ENCODE measurements at places on chromosomes 7 and 10.

DNA sequence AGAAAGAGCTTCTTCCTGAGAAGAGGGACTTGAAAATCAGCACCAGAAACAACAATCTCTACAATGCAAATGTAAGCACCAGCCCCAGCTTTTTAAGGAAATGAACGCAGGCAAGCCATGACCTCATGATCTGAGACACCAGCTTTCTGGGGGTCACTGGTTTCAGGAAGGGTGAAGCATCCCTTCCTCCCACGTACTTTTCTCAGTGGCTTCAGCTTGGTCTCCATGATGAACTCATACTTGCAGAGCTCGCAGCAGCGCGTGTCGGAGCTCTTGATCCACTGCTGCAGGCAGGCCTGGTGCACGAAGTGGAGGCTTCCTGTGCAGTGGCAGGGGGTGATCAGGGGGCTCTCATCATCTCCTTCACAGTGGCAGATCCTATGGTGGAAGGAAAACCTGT is 87.0 kb downstream of the ALOX5 start:
- no peak for DNase-seq

DNA sequence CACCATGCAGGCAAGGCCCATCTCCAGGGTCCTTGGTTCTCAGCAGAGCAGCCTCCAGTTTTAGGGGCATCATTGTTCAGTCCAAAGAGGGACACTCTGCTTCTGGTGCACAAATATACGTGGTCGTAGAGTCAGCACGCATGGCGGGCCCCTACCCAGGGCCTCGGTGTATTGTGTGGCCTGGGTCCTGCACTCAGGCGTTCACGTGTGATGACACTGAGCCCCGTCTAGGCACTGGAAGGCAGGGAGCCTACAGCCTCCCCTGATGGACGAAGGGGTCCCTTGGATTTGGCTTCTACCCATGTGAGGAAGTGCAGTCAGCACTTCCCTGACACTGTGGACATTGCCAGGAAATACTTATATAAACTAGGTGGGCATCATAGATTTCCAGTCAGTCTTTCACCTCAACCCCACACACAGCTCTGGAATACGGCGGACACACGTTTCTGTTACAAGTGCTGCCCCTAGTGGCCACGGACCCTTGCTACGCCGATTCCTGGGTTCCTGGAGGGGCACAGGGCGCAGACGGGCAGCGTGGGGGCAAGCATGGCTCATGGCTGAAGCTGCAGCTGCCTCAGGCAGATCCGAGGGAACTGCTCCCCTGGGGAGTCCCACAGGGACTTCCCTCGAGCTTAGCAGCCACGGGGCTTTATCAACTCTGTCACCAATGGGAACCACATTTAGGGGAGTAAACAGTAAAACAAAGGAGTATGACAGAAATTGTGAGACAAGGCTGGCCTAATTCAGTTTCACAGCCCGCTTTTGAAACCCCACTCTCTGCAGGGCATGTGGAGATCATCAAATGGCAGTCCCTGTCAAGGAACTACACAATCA is 25.4 kb downstream of the AIFM2 start:
- DNase-seq, result peak; percentile 49

DNA sequence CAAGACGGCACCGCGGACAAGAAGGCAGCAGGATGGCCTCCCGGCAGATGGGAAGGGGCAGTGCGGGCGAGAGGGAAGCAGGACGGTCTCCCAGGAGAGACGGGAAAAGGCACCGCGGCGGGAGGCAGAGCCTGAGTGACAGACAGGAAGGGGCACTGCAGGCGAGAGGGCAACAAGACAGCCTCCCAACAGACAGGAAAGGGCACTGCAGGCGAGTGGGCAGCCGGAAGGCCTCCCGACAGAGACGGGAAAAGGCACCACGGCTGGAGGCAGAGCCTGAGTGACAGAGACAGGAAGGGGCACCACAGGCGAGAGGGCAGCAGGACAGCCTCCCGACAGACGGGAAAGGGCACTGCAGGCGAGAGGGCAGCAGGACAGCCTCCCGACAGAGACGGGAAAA is 32.6 kb downstream of the ESYT2 start:
- DNase-seq, result no peak

DNA sequence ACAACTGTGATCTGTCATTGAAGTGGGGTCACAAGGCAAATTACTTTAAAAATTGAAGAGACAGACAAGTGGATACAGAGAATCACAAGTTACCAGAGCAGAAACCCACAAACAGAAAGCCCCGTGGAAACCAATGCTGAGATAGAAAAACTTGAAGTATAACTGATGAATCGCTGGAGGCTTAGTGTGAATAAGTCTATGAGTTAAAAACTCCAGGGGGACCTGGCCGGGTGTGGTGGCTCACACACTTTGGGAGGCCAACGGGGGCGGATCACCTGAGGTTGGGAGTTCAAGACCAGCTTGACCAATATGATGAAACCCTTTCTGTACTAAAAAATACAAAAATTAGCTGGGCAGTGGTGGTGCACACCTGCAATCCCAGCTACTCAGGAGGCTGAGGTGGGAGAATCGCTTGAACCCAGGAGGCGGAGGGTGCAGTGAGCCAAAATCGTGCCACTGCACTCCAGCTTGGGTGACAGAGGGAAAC is 69.7 kb upstream of the ZNRF2 start:
- no peak for DNase-seq

- no peak for DNase-seq
Measured at GRCh38 chr7:157394246-157395191, 57.7 kb downstream of the DNAJB6 start.

- no peak for DNase-seq
Measured at GRCh38 chr7:85114342-85114741, 72.5 kb downstream of the SEMA3D start.

GRCh38 chr10:91381257-91381891 is 28.8 kb upstream of the HECTD2 start:
- no peak for DNase-seq

- no peak for DNase-seq
Measured at GRCh38 chr10:124594240-124594639, 132.6 kb downstream of the LHPP start.

GRCh38 chr10:22315455-22316285 is 518 bp upstream of the COMMD3 start:
- peak; percentile 76 for DNase-seq

- DNase-seq, result no peak
Measured at GRCh38 chr7:112646783-112647182, 143.4 kb downstream of the TMEM168 start.

GRCh38 chr7:158066085-158066484 is 521.5 kb downstream of the PTPRN2 start:
- no peak for DNase-seq

DNA sequence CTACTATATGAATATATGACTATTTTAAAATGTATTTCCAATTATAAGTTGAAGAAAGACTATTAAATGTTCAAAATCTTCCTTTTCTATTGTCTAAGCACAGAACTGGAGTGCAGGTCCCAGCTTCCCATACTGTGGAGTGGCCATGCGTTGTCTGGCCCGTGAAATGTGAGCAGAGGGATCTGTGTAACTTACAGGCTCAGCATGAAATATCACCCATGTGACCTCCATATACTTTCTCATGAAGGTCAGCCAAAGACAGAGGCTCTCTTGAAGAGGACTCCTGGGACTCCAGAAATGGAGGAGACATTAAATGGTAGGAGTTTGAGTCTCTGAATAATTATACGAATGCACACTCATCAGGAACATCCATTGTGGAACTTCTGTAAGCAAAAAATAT is 92.4 kb upstream of the CAV2 start:
- no peak for DNase-seq

DNA sequence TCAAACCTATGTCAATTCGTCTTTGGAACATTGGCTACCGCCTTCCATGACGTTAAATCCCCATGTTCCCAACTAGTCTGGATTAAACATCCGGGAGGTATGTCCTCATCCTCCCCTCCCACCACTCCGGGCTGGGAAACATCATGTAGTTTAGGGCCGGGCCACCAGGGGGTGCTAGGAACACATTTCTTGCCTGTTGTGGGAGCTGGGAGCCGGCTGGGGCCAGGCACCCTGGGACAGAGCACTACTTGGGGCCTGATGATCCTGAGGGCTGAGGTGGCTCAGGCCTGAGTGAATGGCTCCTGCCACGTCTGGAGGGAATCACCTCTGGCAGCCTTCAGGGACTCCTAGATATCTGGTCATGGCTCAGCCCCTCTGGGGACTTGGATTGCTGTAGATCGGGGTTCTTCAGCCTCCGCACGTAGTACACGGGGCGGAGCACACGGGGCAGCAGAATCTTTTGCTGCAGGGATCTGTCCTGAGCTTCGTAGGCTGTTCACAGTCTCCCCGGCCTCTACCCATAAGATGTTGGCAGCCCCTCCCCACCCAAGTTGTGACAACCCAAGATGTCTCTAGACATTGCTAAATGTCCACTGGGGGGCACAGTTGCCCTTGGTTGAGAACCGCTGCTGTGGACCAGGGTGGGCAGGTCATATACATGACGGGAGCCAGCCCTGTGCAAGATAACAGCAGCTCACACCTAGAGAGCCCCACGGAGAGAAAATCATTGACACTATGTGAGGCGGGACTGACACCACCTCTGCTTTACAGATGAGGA is 141.2 kb upstream of the ZNF716 start:
- no peak for DNase-seq

- no peak for DNase-seq
Measured at GRCh38 chr10:23413629-23414089, 25.2 kb upstream of the OTUD1 start.

GRCh38 chr7:139683137-139683921 is 94.5 kb downstream of the HIPK2 start:
- DNase-seq, result no peak

- DNase-seq, result peak; percentile 30
Measured at GRCh38 chr7:7183061-7183837, 905 bp downstream of the C1GALT1 start.

- peak; percentile 71 for DNase-seq
Measured at GRCh38 chr7:1418505-1419309, 40.6 kb downstream of the MICALL2 start.

DNA sequence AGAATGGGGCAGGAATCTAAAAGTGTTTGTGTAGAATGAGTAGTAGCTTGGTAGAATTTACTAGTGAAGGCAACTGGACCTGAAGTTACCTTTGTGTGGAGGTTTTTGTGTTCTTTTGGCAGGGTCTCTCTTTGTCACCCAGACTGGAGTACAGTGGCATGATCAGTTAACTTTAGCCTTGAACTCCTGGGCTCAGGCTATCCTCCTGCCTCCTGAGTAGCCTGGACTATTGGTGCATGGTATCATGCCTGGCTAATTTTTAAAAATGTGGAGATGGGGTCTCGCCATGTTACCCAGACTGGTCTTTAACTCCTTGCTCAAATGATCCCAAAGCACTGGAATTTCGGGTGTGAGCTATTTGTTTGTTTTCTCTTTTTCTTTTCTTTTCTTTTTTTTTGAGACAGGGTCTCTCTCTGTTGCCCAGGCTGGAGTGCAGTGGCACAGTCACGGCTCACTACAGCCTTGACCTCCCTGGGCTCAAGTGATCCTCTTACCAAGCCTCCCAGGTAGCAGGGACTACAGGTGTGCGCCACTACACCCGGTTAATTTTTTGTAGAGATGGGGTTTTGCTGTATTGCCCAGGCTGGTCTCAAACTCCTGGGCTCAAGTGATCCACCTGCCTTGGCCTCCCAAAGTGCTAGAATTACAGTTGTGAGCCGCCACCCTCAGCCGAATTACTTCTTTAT is 76.7 kb downstream of the MKLN1 start:
- no peak for DNase-seq

- no peak for DNase-seq
Measured at GRCh38 chr7:24140001-24140400, 144.0 kb upstream of the NPY start.

GRCh38 chr7:10952588-10952987 is 21.1 kb upstream of the PHF14 start:
- DNase-seq, result no peak

GRCh38 chr7:146053492-146053891 is 63.1 kb upstream of the CNTNAP2 start:
- DNase-seq, result no peak

GRCh38 chr10:79608505-79609375 is 2.0 kb upstream of the SFTPA1 start:
- DNase-seq, result peak; percentile 32

DNA sequence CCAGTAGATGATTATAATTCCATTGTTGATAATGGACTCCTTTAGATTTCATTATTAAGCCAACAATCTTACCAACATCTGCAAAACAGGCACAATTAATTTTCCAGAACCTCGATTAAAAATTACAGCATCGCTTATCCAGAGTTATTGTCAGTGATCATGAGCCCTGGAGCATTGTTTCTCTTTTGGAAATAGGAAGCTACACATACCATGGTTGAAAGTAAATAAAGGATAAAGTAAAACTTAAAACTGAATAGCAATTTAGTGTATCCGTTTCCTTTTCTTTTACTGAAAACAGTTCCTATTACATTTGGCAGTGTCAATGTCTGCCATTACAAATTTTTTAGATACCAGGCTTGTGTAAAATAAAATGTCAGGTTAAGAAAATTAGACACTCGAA is 9.9 kb upstream of the HOXA2 start:
- no peak for DNase-seq

- peak; percentile 65 for DNase-seq
Measured at GRCh38 chr7:55365205-55365674, at the start of gene LANCL2. LANCL2 (plus strand) TSS chr7:55365337; CDS start chr7:55366026, 689 bp downstream.

GRCh38 chr10:77247031-77247990 is 390.3 kb downstream of the KCNMA1 start:
- DNase-seq, result peak; percentile 31

- no peak for DNase-seq
Measured at GRCh38 chr10:121049489-121049888, 198.3 kb downstream of the WDR11 start.

- DNase-seq, result peak; percentile 48
Measured at GRCh38 chr7:142811154-142811737, 40.5 kb downstream of the PRSS2 start.

DNA sequence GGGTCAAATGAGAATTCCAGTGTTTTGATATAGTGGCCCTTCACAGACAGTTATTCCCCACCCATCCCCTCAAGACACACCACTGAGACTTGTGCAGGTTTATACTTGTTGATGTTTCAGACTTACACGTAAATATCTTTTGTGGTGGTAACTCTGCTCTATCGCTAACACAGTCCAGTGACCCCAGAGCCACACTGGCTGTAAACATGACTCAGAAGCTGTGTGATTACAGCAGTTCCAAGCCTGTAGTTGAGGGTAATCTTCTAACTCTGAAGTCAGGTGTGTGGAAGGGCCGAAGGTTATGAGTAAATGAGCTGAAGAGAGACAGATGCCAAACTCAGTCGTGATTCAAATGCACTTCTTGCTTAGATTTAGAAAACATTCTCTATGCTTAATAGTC is 19.4 kb downstream of the NOBOX start:
- DNase-seq, result no peak

DNA sequence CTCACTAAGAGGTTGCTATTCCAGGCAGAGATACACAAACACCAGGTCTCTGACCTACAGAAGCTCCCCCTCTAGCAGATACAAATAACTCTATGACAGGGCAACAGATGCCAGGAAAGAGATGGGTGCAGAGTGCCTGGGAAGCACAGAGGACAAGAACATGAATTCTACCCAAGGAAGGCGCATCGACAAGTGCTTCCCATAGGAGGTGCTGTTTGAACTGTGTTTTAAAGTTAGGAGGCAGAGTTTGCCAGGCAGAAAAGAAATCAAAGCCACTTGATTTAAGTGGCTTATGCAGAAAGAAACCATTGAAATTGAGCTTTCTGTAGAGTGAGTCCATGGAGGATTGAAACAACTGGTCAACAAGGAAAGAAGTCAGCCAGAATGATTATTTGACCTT is 35.3 kb upstream of the EGR2 start:
- no peak for DNase-seq

- DNase-seq, result no peak
Measured at GRCh38 chr10:3756360-3756740, 28.7 kb downstream of the KLF6 start.
